Bladder microvascular endothelial cell (primary cell): ENCODE measurements at places on chromosomes 3 and 15. TPM values are rescaled to one million over a fixed set of nuclear protein-coding genes. Genes with fewer than 3 reads are reported as not detected.

RIOX2 gene
- 17.6 and 44.7 TPM in 2 replicates for total RNA-seq

C3orf52 gene
- 0.32 and 11.1 TPM in 2 replicates for total RNA-seq

CD276 gene
- total RNA-seq, result 21.9 and 82.4 TPM in 2 replicates

CD200 gene
- total RNA-seq, result 1.3 and 5.5 TPM in 2 replicates

ARF4 gene
- total RNA-seq, result 88.4 and 164 TPM in 2 replicates

PEX5L gene
- total RNA-seq, result not detected in 2 replicates

FGF7 gene
- not detected in 2 replicates for total RNA-seq

P2RY12 gene
- total RNA-seq, result not detected in 2 replicates

RAF1 gene
- total RNA-seq, result 72.9 and 105 TPM in 2 replicates
